Stimulated activated CD8-positive, alpha-beta memory T cell treated with anti-CD3 and anti-CD28 coated beads, Interleukin-12 subunit alpha, Interleukin-12 subunit beta, amount 100 ng/mL, for 4 hours (primary cell): ENCODE measurements at places on chromosomes 13 and 19.

DNA sequence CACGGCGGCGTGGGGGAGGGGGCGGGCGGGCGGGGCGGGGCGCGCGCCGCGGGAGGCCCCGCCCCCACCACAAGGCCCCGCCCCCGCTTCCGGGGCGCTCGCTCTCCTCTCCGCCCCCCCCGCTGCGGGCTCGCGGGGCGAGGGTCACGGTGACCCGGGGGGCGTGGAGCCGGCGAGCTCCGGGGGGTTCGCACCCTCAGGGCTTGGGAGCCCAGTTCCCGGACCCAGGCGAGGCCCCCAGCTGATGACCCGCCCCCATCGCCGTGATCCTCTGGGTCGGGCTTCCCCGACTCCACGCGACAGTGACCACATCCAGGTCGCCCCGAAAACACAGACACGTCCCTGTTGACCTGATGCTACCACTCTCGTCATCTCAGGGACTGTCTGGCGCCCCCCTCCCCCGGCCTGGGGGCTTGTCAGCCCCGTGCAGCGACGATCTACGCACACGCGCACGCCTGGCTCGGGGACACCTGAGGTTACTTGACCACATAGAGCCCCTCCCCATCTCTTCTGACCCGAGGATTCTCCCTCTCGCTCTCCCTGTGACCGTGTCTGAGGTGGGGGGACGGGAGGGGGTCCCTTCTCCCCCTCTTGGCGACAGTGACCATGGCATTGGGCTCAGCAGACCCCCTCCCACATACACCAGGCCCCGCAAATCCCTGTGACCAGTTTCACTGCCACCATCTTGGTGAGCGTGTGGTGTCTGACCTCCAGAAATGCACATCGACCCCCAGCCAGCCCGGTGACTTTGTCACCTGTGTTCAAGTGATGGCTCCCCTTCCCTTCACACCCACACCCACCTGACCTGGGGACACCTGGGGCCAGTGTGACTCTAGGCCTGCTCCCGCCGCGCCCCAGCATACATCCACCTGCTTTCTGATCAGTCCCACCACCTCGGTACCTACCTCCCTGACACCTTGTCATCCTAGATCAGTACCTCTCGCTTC lies 670 bp downstream of the MAP2K7 start:
- no peak for DNase-seq

DNA sequence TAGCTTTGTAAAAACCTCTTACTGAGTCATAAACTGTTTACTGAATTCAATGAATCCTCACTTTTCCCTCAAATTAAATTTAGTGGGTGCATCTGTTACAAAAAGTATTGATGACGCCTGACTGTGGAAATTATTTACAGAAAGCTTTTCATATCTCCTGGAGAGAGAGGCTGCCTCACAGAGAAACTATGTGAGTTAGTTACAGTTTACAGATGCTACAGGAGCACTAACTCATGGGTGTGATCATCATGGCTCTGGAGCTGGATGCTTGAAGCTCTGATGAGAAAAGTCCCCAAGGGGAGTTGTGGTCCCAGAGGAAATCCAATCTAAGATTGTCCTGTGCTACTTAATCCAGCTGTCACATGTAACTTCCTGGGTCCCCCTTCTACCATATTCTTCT lies 590.8 kb downstream of the LMO7 start:
- no peak for DNase-seq

GRCh38 chr19:45279587-45280192 lies 28.6 kb downstream of the MARK4 start:
- DNase-seq = no peak

DNA sequence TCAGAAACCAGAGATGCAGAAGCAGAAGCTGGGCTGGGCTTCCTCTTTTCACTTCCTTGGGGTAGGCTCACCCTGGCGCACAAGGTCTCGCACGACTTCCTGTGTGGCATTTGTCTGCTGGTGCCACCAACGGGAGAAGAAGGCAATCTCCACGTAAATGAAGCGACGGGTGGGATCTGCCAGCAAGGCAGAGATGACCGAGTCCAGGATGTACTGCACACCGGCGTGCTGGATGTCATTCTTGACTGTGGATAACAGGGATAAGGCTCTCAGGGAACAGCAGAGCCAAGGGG lies 1.3 kb downstream of the MAN2B1 start:
- no peak for DNase-seq

DNA sequence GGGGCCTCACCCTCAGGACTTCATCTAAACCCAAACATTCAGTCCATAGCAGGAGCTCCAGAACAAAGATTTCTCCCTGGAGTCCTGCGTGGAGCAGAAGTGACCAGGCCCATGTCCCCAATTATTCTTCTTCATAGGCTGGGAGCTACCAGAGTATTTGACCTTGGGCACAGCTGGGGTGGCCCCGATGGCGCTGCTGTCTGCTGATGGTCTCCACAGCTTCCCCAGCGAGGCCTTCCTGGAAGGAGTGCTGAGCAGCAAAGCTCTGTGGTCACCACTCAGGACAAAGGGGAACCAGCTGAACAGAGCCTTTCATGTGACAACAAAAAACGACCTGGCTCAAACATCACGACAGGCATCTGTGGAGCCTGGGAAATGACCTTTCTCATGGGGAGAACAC lies 62.7 kb upstream of the ARGLU1 start:
- DNase-seq = no peak

DNA sequence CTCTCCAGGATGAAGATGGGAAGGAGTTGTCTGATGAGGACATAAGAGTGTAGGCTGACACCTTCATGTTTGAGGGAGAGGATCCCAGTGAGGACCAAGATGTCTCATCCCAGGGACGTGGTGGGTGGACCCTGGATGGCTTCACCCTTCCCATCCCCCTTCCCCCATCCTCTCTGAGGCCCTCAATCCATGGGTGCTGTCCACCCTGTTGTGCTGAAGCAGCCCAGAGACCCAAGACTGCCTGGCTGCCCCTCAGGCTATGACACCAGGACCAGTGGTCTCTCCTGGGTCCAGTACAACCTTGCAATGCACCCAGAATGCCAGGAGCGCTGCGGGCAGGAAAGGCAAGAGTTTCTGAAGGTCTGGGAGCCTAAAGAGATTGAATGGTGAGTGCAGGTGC lies 3.4 kb upstream of the CYP4F12 start:
- DNase-seq = no peak

- DNase-seq = no peak
Measured at GRCh38 chr19:49231804-49232203, 74.2 kb downstream of the TRPM4 start.

GRCh38 chr19:10830931-10831779 lies 4.9 kb downstream of the TMED1 start:
- DNase-seq = no peak
